ENCODE measurements at places on chromosomes 2 and 18.

- DNase-seq, result no peak
Measured at GRCh38 chr2:137842430-137842829, 121.8 kb upstream of the HNMT start.

DNA sequence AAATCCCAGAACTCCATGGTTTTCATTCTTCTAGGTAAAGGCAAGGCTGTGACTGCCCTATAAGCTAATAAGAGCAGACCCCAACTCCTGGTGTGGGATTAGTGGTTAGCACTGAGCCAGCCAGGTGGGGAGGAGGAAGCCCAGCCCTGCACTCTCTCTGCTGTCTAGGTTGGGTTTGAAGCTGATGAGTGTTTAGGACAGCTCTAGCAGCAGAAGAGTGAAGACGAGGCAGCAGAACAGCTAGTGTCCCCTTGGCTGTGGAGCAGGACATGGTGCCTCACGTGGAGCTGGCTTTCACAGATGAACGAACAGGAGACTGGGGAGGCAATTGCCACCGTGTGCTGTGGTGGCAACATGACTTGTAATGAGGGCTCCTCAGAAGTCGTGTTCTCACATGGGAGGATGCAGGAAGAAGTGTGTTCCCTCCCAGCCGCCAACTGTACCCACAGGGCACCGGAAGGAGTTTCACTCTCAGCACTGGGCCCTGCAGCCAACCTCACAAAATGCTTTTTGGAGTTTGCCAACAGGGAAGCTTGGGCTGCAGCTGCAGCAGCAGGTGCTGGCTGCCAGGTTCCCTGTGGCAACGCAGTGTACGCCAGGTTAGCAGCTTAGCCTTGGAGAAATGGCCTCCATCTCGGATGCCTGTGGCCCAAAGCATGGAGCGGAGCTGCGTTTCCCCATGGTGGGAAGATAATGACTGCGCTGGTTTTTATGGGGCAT, 328.2 kb downstream of the SETBP1 start:
- DNase-seq, result no peak

GRCh38 chr18:79642626-79643025, 37.0 kb upstream of the CTDP1 start:
- DNase-seq, result no peak

GRCh38 chr2:66604326-66604725, 169.4 kb downstream of the MEIS1 start:
- DNase-seq, result no peak

DNA sequence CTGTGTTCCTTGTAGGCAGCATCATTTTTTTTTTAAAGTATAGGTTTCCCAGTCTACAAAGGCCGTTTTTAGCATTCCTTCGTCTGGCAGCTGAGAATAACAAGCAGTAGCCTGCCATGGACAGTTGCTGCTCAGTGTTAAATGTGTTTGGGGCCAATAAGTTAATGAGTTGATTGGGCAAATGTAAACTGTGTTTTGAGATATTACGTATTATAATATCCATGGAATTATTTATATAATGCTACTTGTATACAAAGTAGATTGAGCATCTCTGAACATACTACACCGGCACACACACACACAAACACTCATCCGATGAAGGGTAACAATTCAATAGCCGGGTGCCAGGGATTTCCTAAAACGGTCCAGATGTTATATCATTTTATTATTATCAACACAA, 97.2 kb downstream of the IRS1 start:
- DNase-seq, result no peak

GRCh38 chr2:217852555-217853211, 150.1 kb downstream of the TNS1 start:
- DNase-seq, result no peak

- no peak for DNase-seq
Measured at GRCh38 chr2:41856946-41857345, 190.9 kb upstream of the PKDCC start.

DNA sequence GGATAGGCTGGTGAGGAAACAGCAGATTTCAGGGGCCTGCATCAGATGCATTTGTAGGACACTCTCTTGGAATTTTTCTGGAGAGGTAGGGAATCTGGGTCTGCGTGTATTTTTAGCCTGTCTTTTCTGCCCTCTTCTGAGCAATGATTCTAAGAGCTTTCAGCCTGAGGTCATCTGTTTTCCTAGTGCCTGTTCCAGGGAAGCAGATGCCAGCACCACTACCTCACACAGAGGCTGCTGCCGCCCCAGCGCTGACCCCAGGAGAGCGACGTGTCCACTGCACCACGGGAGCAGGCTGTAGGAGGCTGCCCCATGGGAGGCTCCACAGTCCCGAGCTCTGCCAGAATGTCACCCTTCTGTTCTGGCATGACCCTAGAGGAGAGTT, 316.5 kb downstream of the CYP26B1 start:
- DNase-seq, result no peak

DNA sequence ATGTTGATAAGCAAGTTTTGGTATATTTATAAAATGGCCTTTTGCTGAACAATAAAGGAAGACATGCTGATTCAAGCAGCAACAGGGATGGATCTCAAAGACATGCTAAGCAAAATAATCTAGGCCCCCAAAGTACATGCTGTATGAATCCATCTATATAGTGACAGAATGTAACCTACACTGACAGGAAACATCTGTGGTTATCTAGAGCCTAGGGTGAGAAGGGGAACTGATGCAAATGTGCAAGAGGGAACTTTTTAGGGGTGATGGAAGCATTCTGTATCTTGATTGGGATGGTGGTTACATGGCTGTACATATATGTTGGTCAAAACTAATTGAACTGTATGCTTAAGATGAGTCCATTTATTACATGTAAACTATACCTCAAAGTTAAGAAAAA, 24.2 kb downstream of the CNRIP1 start:
- no peak for DNase-seq

GRCh38 chr2:120464448-120464931, 118.6 kb downstream of the INHBB start:
- DNase-seq, result no peak

DNA sequence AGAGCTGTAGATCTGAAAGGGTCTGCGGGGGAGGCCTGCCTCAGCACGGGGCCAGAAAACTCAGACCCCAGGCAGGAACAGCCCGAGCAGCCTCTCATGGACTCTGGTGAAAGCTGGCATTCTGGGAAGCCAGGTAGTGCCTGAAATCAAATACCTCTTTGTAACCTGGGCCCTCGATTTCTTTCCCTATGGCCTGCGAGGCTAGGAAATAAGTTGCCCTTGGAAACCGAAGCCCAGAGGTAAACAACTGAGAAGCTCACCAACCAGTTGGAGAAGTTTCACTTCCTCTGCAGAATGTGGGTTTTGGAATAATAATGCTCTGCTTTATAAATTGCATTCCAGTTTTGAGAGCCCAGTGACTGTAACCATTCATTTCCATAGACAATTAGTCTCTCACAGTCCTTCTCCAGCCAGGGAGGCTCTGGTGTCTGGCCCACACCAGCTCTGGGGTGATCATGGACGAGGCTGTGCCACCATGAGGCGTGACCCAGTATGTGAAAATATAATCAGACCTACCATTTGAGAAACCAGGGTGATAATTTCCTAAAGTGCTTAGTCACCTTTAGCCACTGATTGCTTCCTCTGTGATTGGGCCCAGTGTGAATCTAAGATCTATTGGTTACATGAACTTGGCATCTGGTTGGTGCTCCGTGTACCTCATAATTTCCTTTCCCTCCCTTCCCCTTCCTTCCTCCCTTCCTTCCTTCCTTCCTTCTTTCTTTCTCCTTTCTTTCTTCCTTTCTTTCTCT, 133.1 kb upstream of the PELI1 start:
- DNase-seq, result no peak

- no peak for DNase-seq
Measured at GRCh38 chr2:157486596-157487270, 42.8 kb upstream of the CYTIP start.
